ENCODE measurements at places on chromosomes 16 and 17.

GRCh38 chr16:70476272-70477020 is 22.1 kb downstream of the FCSK start:
- DNase-seq, result no peak

DNA sequence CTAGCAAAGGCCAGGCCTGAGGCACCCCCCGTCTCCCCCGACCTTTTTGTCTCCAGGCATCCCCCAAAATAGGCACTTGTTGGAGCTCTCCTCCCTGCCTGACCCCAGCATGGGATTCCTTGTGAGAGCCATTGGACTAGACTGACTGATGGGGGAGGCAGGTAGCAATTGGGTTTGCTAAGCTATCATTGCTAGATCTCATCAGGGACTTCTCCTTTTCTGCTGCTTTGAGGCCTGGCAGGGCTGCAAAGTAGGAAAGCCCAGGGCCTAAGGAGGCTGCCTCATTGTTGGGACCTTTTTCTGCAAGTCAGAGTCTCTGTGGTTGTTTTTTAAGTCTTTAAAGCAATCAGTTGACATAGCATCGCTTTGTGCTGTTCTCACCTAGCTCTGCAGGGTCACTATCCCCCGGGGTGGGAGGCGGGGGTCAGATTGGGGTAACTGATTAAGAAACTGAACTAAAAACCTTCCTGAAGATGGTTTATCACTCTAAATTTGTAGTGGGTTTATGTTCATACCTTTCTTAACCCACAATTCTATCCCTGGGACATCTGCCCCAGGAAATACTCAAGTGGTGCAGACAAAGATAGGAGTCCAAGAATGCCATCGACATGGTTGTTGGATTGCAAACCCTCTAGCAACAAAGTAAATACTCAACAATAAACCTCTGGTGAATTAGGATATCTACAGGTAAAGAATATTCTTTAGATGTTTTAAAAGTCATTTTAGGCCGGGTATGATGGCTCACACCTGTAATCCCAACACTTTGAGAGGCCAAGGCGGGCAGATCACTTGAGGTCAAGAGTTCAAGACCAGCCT is 28.0 kb downstream of the LLGL2 start:
- no peak for DNase-seq

GRCh38 chr17:10857976-10858375 is 20.1 kb upstream of the PIRT start:
- no peak for DNase-seq

GRCh38 chr16:82583422-82583821 is 43.3 kb upstream of the CDH13 start:
- DNase-seq, result no peak

GRCh38 chr17:8631554-8631877 is 991 bp upstream of the MYH10 start:
- DNase-seq, result no peak

DNA sequence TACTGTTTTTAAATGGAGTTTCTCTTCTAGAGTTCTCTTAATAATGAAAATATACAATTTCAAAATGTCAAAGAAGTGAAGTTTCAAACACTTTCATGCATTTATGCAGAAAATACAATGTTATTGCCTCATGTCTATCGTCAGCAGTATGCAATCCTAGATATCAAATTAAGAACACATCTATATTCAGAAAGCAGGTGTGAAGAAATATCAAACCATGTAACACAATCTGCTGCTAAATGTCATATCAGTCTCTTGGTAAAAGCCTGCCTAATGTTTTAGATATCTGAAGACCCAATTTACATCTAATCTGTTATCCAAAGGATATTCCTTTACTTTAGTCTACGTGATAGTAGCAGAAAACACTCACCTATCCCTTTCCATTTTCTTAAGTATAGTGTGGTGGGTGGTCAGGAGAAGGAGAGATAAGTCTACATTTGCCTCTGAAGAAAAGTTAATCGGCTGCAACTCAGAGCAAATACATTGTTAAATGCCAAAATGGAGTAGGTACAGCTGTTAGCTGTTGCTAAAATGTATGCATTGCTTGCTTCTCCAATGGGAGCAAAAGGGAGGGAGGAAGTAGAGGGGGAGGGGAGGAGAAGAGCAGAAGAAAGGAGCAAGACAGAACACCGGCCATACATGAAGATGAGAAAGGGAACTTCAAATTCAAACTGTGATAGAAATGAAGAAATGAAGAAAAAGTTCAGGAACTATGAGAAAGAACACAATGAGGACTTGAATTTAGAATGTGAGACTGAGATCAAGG is 64.9 kb downstream of the ITFG1 start:
- DNase-seq, result no peak

DNA sequence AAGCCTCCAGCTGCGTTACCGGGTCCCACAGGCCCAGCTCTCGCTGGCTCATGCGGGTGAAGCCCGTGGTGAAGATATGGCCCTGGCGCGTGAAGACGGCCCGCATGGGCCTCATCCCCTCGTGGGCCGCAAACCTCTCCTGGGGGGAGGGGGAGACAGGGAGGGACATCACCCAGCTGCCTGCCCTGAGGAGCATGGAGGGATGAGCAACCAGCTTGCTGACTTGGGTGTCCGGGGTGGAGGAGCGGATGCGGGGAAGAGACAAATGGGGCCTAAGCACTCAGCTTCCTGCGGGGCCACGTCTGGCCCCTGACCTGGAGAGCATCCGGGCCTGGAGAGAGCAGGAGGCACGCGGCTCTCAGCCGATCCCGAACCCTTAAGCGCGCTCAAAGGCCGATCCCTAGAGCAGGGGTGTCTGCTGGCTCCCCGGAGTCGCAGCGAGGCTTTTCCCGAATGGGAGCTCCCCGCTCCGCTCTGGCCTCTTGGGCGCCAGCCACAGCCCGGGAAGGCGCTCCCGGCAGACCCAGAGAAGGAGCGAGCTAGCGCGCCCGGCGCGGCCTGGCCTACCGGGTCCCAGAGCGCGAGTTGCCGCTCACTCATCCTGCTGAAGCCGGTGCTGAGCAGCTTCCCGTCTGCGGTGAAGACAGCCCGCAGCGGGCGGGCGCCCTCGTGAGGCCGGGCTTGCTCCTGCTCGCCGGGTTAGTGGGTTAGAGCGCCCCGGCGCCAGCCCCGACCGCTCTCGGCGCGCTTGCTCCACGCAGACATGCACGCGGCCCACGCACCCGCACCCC is 5.0 kb downstream of the CORO6 start:
- DNase-seq, result peak; percentile 93

DNA sequence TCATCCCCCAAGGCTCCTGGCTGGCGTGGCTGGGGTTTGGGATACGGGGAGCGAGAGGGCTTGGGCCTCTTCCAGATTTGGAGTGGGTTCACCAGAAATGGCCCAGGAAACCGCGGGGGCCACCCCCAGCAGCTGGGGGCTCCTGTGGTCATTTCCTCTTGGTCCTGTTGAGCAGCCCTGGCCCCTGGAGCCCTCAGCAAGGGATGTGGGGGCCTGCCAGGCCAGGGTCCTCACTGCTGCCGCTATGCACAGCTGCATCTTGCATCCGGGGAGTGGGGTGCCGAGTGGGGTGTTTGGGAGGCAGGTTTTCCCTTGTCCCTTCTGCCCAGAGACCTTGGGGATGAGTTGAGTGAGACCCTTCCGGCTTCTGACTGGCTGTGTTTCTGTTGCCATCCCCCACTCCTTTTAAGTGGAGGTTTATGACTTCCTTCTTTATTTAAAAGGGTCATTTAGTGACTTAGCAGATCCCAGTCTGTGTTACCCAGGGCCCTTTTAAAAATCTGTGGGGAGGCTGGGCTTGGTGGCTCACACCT is 319.8 kb downstream of the SEC14L1 start:
- no peak for DNase-seq

- no peak for DNase-seq
Measured at GRCh38 chr17:67076290-67076689, 31.9 kb downstream of the CACNG1 start.

GRCh38 chr17:2949469-2950044 is 113.8 kb downstream of the OR1D5 start:
- no peak for DNase-seq

GRCh38 chr16:48366165-48367093 is 18.8 kb downstream of the SIAH1 start:
- peak; percentile 69 for DNase-seq

DNA sequence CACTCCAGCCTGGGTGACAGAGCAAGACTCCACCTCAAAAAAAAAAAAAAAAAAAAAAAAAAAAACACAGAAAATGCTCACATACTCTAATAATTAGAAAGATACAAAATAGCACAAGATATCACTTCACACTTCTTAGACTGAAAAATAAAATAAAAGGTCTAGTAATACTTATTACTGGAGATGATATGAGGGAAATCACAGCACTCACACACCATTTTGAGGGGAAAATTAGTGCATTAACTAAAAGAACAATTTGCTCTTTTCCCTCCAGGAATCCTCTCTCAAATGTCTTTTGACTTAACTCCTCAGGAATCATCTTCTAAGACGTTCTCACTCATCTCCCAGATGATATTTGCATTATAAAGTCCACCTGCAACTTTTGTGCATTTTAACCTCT is 697.9 kb upstream of the SOX9 start:
- no peak for DNase-seq

DNA sequence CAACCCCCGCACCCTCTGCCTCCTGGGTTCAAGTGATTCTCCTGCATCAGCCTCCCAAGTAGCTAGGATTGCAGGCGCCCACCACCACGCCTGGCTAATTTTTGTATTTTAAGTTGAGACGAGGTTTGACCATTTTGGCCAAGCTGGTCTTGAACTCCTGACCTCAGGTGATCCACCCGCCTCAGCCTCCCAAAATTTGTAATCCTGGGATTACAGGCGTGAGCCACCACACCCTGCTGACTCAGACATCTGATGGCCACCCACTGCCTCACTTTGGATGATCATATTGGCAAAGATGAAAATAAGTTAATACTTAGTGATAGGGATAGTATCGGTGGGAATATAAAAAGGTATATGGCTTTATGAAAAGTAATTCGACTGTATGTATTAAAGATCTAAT is 55.9 kb downstream of the GRB2 start:
- no peak for DNase-seq

Data from CD4-positive, alpha-beta T cell (primary cell).